ACHN (cell line): ENCODE measurements at places on chromosomes 5 and 9.
A peak's percentile ranks its signal among the peaks of the same experiment; 100 is the strongest.

DNA sequence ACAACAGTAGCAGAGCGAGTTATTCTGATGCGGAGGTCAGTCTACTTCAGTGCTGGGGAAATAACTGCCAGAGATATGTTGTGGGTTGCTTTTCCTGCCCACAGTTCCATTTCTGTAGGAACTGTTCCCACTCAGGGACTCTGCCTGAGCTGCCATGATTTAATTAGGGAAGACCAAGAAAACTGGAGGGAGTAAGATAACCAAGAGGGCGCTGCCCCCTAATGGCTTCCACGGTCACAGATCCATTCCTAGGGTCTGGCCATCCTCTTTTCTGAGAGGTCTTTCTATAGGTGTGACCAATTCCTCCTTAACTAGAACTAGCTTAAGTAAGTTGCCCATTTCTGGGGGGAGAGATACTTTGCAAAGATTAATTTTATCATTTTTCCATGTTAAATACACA is 125.9 kb downstream of the APBA1 start:
- peak; percentile 46 for DNase-seq

DNA sequence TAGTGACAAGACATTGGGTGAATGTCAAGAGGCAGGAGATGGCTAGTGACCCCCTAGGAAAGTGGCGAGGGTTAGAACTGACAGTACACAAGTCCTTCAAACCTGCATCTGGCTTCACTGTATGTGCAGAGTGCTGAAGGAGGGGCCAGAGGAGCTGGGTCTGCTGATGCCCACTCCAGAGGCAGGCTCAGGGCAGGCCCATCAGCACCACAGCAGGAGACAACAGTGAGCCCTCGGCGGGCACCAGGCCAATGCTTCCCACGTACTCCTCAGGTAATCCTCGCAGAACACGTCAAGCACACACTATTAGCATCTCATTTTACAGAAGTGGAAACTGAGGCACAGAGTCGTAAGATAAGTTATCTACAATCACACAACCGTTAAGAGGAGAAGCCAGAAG is 76.1 kb upstream of the SH3PXD2B start:
- DNase-seq, result no peak

- DNase-seq, result no peak
Observed at GRCh38 chr9:35172878-35173277, 11.1 kb downstream of the UNC13B start.

DNA sequence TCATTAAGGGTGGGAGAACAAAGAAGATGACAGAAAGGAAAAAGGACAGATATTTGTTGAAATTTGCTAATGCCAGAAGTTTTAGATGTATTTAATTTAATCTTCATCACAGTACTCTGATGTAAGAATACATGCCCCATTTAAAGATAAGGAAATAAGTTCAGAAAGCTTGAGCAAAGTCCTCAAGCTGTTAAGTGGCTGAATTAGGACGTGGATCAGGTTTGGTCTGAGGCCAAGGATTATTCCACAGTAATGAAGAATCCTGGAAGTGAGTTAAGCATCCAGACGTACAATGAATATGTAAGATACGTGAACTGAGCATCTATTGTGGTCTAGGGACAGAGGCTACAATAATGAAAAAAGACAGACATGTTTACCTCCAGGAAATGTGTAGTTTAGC is 671.3 kb downstream of the PRELID2 start:
- no peak for DNase-seq

DNA sequence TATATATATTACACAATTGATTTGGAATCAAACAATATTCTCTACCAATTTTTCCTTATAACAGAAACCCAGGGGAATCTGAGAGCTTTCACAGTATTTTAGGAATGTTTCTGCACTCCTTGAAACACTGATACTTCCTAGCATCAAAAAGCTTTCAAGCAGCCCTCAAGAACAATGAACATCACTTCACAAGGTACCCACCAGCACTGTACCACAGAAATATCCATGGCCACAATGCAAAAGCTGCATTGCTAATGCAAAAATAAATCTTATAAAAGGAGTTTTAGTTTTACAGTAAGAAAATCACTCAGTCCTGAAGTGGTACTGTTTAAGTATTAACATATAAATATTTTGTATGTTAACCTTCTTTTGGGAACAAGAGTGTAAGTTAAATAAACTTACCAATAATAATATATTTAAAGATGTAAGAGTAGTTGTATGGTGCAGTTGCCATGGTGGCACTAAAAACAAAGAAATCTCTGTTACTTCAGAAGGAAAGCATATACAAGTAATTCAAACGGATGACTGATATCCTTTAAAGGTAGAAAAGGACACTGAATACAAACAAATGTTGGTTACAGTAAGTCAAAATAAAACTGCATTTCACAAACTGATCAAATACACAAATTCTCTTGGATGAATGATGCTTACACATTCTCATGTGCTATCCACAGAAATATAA is 8.6 kb downstream of the RAB14 start:
- DNase-seq, result no peak

- DNase-seq, result no peak
Observed at GRCh38 chr5:40308867-40309266, 370.8 kb upstream of the PTGER4 start.
